HepG2 (cell line): ENCODE measurements at places on chromosomes 6 and 20.

DNA sequence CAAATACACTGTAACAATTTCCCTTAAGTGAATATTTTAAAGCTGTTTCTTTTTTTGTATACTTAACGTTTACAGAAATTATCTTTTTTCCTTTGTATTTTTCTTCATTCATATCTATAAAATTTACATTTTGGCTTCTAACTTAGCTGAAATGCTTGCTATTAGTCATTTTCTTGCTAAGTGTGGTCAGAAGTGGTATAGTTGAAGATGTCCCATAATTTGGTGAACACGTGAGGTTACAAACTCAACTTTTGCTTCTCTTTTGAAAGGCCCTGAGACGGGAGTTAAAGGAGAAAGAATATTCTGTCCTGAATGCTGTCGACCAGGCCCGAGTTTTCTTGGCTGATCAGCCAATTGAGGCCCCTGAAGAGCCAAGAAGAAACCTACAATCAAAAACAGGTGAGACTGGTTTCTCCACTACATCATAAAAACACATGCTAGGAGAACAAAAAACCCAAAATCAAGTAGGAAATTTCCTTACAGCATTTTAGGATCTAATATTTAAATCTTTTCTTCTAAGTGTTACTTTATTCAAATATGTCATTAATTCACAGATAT lies 445.0 kb downstream of the UTRN start:
- no peak for DNase-seq

GRCh38 chr6:89035252-89036101 lies 45.1 kb upstream of the PNRC1 start:
- peak; percentile 73 for DNase-seq

- DNase-seq = no peak
These were observed 11.8 kb upstream of the CCN5 start for GRCh38 chr20:44703183-44703925.

DNA sequence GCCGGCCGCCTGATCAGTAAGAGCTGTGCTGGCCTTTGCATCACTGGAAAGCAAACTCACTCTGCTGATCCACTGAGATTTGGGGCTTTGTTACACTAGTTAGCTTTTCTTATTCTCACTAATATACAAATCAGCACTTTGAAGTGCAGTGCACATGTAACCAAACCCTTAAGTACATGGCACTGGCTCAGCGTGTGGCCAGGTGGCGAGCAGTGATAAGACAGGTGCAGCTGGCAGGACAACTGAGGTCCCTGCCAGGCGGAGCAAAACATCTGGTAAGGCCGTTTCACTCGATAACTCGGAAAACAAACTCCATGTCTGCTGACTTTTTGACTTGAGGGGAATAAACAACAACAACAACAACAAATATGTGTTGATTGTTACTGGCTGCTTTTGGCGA lies 11.0 kb downstream of the GFRA4 start:
- DNase-seq = no peak

DNA sequence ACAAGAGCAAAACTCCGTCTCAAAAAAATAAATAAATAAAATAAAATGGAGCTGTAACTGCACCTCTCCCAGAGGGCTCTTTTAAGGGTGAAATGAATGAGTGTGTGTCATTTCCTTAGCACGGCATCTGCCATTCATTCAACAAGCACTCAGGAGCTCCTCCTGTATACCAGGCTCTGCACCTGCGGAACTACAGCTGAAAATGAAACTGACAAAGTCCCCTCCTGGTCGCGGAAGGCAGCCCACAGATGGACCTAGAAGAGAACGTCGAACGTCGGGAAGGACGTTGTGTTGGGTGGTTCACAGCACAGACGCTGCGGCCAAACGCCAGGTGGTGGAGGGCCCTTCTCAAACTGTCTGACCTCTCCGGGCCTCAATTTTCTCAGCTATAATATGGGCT lies 256.4 kb downstream of the TFAP2C start:
- DNase-seq = no peak

- no peak for DNase-seq
These were observed 858.8 kb upstream of the EPHA7 start for GRCh38 chr6:94278146-94278545.

DNA sequence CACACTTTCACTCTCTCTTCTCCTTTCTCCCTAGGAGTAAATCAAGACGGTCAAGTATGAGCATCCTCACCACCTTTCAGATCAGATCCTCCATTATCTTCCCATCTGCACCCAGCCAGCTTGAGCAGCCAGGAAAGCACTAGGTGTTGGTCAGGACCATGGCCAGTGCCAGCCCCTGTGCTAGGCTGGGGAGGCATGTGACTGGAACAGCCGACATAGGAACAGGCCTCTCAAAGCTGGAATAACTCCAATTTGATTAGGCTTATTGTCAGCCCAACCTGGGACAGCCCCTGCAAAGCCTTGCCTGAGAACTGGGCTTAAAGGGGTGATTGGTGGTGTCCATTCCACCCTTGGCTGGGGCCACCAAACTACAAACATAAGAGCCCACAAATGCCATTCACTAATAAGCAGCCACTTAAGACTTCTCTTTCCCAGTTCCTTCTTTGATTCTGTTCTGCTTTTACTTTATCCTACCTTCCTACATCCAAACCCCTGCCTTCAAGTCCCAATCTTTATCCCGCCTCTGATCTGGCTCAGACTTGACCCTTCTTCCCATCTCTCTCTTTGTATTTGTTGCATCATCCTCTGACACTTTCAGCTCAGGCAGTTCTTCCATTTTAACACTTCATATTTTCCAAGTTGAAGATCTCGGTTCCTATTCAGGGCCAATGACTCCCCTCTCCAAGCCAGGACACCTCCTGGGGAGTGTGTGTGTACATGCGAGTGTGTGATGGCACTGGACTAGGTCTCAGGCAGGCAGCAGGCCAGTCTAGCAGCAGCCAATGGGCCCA lies 4.5 kb upstream of the TREM2 start:
- DNase-seq = no peak

DNA sequence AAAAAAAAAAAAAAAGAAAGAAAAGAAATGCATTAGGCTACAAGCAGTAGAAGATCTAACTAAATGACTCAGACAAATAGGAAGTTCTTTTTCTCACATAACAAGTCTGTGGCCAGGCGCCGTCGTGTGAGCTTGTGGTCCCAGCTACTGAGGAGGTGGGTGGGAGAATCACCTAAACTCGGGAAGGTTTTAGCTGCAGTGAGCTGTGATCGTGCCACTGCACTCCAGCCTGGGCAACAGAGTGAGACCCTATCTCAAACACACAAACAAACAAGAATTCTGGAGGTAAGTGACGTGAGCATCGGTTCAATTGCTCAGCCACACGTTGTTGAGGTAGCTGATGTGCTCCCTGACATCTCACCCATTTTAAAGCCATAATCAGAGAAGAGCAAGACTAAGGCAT lies 37.9 kb upstream of the SLC23A2 start:
- no peak for DNase-seq

GRCh38 chr20:43731927-43732326 lies 5.1 kb upstream of the GTSF1L start:
- no peak for DNase-seq

DNA sequence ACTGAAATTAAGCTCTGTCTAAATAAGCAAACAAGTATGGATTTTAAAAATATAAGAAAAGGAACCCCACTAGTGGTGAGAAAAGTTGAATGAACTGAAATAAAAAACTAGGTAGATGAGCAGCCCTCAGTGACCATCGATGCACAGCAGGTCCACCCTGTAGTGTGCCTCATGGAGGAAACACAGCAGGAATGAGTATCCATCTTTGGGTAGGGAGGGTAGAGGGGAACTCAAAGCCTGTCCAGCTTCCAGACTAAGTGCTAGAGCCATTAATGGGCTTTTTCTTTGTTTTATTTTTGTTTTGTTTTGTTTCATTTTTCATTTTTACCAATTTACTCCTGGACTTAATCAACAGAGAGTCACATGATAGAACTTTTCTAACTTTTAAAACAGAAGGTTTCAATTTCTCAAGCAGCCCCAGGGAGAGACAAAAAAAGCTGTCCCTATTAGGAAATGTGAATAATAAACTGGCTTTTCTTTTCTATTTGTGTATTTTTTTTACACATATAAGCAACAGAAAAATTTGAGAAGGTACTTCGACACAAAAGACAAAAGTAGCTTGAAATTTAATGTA lies 700.6 kb downstream of the HACE1 start:
- no peak for DNase-seq

- DNase-seq = no peak
These were observed 126.5 kb upstream of the CITED2 start for GRCh38 chr6:139500977-139501376.

- no peak for DNase-seq
These were observed 130.4 kb downstream of the PCSK2 start for GRCh38 chr20:17357238-17357637.

- DNase-seq = no peak
These were observed 395.4 kb upstream of the RGS17 start for GRCh38 chr6:153526479-153526878.

DNA sequence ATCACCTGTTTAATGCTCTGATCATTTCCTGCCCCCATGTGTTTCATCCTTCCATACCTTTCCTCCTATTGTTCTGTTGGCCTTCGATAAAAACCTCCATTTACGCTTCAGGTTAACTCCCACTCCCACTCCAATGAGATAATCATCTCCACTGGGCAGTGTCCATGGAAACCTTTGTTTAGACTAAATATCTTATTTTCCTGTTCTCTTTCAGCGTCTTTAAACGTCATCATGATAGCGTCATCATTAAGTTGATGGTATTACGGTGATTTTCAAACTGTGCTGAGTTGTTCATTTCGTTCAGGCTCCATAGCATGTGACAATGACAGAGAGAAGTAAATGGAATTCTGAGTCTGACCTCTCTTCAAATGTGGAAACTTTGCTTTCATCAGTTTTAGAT lies 970.5 kb upstream of the SLC35B3 start:
- DNase-seq = no peak

DNA sequence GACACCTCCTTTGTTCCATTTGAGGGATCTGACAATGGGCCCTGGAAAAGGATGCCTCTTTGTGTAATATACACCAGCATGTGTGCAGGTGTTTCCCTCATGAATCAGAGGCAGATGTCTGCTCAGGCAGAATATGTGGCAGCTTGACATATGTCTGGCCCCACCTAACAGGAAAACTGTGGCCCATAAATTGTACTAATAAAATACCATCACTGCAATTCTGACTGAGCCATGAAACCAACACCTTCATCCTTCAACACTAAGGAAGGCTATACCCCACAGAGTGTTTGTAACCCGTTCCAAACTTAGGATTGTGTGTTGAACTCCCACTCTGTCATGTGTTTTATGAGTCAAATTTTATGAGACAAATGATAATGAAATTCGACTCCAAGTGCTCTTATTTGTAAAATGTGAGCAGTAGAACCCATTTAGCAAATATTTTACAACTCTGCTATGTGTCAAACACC lies 22.7 kb downstream of the LAMA4 start:
- no peak for DNase-seq

DNA sequence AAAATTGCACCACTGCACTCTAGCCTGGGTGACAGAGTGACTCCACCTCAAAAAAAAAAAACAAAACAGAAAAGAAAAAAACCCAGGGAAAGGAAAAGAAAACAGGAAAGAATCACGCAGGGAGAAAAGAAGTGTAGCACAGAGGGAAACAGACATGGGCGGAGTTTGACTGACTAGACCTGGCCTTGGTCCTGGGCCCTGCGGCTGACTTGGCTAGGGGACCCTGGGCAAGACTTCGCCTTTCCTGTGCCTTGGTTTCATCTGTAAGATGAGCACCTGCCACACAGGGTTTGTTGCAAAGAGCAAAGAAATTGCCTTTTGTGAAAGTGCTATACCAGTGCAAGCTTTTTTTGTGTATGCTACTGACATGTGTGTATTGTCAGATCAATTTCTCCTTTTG lies 71.3 kb upstream of the KCNG1 start:
- no peak for DNase-seq

- no peak for DNase-seq
These were observed 21.9 kb downstream of the ZBTB46 start for GRCh38 chr20:63808964-63809674.

DNA sequence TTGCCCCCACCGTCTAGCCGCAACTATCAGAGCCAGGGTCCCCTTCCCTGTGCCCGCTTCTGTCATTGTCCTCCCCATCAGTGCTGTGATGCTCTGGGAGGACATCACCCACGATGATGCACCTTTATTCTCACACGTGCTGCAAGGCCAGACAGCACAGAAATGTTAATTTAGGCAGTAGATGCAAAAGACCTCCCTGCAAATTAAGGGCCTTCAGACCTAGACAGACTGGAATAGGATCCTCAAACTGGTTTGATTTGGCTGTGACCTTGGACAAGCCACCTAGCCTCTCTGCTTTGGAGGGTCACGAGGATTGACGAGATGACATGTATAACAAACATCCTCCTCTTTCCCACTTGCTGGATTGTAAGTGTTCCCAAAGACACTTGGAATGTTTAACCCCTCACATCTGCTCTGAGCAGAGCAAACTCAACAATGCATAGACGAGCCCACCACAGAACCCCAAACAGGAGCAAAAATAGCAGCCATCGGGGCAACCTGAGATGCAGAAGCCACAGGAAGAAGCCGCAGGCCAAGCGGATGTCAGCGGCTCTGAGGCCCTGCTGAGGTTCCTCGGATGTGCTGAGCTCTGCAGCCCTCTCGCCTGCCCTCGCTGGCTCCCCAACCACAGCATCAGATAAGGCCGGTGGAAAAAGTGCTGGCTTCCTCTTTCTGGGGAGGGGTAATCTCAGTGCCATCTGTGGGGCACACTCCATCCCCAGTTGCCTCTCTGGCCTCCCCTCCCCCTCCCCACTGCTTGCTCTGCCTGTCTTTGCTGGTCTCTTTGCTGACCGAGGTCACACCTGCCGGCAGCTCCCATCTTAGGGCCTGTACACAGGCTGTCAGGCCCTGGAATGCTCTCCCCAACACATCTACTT lies 35.3 kb downstream of the TOX2 start:
- DNase-seq = no peak

GRCh38 chr20:57498425-57499400 lies 26.2 kb downstream of the CTCFL start:
- no peak for DNase-seq

DNA sequence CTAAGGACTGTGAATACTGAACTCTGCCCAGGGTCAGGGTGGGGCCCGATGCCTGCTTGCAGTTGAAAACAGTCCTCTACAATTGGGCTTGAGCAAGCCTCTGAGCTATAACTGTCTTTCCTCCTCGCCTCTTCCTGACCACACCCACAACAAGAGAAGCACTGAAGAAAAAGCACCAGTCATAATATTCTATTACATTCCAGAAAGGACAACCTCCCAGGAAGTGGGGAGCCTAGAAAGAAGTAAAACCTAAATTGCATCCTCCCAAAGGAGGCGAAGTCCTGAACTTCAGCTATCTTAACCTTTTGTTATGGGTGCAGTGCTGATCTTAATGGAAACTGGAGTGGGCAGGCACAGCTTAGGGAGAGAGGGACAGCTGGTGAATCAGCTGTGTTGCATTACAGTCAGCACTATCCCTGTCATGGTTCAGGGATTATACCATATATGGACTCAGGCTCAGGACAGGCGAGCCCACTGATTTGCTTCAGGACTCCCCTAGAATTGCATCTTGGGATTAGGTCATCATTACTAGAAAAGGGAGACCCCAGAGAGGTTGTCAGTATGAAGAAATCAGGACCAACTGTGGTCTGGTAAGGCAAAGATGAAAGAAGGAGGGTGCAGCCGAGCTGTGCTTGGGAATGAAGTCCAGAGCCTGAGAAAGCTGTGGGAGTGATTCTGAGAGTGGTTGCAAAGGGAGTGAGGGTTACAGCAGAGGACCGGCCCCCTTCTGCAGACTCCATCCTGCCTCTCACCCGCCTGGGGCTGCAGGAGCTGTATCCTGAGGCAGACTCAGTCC lies 18.3 kb upstream of the TRAM2 start:
- DNase-seq = peak; percentile 81
